ENCODE measurements at places on chromosomes 5 and 9.

DNA sequence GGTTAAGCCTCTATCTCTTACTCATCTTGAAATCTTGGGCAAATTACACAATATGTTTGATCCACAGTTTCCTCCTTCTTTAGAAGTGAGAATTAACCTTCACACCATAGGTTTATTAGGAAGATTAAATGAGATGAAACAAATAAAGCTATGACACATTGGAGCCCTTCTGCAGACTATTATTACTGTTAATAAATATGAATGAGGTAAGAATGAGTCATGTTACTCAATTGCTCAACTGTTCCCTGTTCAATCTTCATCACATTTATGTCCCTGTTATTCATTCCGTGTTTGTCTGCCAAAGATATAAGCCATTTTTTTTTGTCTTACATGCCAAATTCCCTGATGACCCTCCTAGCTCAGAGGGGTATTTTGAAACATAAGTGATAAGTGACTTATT lies 52.1 kb upstream of the PAPPA start:
- no peak for DNase-seq

DNA sequence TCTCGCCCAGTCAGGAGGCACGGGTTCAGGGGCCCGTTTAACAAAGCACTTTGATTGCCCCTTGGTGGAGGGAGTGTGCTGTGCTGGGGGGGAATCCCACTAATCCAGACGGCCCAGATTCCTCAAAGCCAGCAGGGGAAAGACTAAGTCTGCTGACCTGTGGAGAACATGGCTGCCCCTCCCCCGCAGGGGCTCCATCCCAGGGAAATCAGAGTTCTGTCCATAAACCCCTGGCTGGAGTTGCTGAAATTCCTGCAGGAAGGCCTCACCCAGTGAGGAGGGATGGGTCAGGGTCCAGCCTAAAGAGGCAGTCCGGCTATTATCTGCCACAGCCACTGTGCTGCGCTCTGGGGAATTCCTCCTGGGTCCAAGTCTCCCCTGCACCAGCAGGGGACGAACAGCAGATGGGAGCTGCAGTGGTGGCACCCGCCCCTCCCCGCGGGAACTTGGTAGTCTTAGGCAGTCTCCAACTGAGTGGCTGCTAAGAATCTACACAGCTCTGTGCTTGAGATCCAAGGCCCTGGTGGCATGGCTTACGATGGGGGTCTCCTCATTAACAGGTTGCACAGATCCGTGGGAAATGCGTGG lies 174.0 kb upstream of the DAB2 start:
- no peak for DNase-seq

GRCh38 chr9:71830153-71830552 lies 61.8 kb upstream of the CEMIP2 start:
- peak; percentile 53 for DNase-seq

DNA sequence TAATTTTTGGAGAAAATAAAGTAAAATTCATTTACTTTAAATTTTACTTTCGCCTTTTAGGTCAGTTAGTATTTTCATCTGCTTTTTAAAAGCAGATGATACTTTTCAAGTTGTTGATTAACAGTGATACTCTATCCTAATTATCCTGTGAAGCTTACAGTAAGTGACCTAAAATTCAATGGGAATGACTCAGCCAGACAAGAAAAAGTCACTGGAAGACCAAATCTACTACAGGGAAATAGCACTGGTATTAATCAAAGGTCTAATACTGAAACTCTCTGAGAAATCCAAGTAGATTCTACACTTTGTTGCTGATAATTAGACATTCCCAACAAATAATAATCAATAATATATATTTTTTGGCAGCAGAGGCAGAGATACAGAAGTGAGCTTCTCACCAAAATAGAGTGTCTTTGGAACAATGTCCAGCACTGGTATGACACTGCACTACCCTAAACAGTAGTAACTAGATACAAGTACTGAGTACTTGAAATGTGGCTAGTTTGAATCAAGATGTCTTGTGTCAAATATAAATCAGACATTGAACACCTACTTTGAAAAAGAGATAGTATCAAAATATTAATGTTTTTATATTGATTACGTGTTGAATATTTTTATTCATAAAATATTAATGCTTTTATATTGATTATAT lies 22.8 kb upstream of the ELL2 start:
- DNase-seq, result no peak

DNA sequence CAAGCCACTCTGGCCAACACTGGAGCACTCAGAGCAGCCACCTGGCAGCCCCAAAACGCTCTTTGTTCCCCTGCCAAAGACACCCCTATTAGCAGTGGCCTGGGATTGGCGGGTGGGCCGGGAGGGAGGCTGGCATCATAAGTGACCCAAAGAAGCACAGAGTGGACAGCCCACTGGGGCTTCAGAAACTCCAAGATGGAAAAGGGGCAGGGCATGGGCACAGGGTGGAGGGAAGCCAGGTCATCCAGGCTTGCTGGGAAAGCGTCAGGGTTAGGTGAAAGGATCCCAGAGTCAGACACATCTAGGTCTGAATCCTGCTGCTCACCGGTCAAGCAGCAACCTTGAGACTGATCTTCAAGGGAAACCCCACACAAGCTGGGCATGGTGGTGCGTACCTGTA lies 14.8 kb downstream of the EEIG1 start:
- no peak for DNase-seq

Measured in amygdala (tissue), 56 donors.